Posterior cingulate gyrus (tissue), 11 donors: ENCODE measurements at places on chromosomes 2 and 18.
A peak's percentile ranks its signal among the peaks of the same experiment; 100 is the strongest.

DNA sequence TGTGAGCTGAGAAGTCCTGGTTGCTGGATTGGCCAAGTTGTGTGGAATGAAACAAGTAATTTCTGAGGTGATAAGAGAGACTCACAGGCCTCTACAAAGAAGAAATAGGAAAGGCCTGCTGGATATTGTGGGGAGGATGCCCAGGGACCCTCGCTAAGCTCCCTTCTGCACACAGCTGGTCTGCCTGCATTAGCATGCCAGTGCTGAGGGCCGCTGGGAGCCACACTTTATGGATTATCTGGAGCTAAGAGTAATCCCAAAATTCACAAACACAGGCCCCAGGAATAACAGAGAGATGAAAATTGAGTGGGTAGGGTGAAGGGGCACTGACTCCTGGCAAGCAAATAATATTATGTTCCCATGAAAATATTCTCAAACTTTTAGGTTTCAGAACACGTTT, 114.9 kb upstream of the SIX3 start:
- DNase-seq = no peak

- DNase-seq = peak; percentile 89
Measured at GRCh38 chr18:58288921-58289797, 245.1 kb downstream of the NEDD4L start.

GRCh38 chr2:153307223-153307622, 171.3 kb downstream of the RPRM start:
- DNase-seq = no peak

- no peak for DNase-seq
Measured at GRCh38 chr2:47907039-47907781, 912 bp upstream of the FBXO11 start.

DNA sequence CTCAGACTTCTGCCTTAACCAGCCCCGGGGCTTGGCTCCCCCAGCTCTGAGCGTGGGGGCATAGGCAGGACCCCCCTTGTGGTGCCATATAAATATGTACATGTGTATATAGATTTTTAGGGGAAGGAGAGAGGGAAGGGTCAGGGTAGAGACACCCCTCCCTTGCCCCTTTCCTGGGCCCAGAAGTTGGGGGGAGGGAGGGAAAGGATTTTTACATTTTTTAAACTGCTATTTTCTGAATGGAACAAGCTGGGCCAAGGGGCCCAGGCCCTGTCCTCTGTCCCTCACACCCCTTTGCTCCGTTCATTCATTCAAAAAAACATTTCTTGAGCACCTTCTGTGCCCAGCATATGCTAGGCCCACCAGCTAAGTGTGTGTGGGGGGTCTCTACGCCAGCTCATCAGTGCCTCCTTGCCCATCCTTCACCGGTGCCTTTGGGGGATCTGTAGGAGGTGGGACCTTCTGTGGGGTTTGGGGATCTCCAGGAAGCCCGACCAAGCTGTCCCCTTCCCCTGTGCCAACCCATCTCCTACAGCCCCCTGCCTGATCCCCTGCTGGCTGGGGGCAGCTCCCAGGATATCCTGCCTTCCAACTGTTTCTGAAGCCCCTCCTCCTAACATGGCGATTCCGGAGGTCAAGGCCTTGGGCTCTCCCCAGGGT, 5.5 kb downstream of the CTDSP1 start:
- DNase-seq = no peak
